SW 1271 (cell line): ENCODE measurements at places on chromosomes 12 and 14.

GRCh38 chr14:95497561-95498011, 18.9 kb downstream of the SYNE3 start:
- no peak for DNase-seq

DNA sequence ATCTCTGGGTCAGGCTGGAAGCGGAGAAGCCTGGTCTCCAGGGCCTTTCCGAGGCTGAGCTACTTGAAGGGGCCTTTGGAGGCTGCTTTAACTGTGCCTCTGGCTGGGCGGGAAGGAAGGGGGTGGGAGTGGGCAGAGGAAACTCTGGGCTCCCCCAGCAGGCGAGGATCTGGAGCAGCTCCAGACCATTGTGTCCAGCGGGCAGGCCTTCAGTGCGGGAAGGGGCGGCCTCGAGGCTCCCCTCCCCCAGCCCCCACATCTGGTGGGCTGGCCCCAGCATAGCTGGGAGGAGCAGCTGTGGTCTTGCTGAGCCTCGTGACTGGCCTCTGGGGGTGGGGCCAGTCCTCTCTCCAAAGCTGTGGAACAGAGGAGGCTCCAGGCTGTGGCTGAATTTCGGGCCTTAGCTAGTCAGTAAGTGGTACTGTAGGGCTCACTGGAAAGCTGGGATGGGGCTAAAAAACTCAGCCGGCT, 3.4 kb downstream of the TAMALIN start:
- DNase-seq, result no peak

- no peak for DNase-seq
These were observed 107.7 kb upstream of the BCAT1 start for GRCh38 chr12:25056486-25057130.

DNA sequence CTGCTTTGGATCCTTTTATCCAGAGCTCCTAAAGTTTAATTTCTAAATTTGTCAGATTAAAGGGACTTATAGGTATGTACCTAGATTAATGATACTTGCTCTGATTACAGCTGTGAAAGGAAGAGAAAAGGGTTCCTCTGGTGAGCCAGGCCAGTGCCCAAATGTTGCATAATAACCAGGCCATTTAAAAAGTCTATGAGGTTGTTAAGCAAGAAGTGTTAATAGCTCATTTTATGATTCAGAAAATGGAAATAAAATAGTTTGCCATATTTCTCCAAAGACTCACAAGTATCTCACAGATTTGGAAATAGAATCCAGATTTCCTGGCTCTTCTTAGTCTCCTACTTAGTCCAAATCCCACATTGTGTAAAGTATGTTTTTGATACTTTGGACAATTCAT, 67.6 kb downstream of the SLC38A6 start:
- DNase-seq, result no peak

DNA sequence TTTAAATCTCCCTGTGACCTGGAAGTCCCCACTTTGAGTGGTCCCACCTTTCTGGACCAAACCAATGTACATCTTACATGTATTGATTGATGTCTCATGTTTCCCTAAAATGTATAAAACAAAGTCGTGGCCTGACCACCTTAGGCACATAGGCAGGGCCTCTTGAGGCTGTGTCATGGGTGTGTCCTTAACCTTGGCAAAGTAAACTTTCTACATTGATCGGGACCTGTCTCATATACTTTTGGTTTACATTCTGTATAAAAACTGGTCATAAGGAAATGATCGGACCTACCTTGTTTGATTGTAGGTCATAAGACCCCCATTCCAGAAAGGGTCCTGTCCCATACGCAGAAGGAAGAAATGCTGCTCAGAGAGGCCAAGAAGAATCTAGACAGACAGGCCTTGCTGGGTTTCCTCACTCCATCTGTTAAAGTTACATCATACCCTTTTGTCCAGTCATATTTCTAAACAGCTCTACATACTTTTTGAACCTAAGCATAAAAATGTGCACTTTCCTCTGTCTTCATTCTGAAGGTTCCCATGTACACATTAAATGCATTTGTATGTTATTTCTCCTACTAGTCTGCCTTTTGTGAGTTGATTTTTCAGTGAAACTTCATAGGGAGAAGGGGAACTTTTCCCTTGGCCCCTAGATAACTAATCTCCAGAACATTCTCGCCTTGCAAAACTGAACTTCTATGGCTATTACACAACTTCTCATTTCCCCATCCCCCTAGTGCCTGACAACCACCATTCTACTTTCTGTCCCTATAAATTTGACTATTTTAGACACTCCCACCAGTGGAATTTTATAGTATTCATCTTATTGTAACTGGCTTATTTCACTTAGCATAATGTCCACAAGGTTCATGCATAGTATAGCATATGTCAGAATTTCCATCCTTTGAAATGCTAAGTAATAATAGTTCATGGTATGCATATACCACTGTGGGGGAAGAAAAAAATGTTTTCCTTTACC, 30.2 kb upstream of the CPM start:
- no peak for DNase-seq

GRCh38 chr14:21514341-21514740, 3.2 kb upstream of the METTL3 start:
- DNase-seq, result no peak

DNA sequence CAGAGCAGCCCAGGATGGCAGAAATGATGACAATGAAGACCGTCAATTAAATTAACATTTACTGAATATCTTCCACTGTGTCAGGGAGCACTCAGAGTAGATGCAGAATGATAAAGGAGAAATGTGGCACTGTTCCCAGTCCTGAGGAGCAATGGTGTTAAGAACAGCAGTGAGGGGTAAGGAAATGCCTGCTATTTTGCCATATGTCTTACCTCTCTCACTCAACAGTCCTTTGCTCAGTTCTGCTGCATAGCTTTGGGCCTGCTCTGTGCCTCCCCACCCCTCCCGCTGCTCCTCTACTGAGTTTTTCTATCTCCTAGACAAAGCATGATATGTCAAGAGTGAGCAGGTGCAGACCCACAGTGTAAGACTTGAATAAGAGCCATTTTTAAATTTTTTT, 318.8 kb downstream of the NAV3 start:
- DNase-seq, result no peak

- no peak for DNase-seq
These were observed 6.8 kb upstream of the RNU7-1 start for GRCh38 chr12:6936636-6937480.

DNA sequence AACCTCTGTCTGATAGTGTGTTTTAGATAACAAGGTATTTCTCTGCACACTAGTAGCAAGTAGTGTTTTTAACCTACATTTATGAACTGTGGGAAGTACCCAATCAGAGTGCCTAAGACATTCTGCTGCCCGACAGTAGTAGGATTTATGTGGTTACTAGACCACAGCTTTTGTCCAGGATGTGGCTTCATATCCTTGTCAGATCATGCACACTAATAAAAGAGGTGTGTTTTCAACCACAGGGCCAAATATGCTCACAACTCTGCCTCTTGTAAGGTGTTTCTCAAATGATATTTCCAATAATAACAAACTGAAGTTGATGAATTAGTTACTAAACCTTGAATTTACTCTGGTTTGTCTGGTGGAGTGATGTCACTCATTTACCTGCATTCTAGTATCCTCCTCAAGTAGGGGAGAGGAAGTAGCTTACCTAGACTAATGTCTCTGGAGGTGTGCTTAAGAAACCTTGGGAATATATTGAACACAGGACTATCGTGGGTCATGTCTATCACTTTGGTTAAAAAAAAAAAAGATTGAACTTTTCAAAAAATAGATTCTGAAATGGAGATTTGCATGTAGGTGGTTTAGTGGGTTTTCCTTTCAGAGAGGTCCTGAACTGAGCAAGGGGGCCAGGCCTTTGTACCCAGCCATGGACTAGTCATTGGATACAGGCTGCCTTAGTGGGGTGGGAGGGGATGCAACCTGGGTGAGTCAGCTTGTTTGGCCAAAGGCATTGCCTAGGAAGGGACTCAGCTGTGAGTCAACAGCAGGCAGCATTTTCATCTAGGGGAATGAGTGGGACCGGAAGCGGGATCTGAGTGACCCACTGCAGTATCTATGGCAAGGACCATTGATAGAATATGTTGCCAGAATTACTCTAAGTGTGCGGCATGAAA, 14.1 kb downstream of the FBXW8 start:
- peak; percentile 45 for DNase-seq
